ENCODE measurements at places on chromosomes 5 and 9. TPM values are rescaled to one million over a fixed set of nuclear protein-coding genes. Genes with fewer than 3 reads are reported as not detected.

GRCh38 chr9:135991771-135992170 lies 30.6 kb upstream of the UBAC1 start:
- no peak for DNase-seq

The SPATA31A3 gene
- not detected for total RNA-seq

- no peak for DNase-seq
These were observed 666.6 kb downstream of the SEMA5A start for GRCh38 chr5:8879248-8879647.

DNA sequence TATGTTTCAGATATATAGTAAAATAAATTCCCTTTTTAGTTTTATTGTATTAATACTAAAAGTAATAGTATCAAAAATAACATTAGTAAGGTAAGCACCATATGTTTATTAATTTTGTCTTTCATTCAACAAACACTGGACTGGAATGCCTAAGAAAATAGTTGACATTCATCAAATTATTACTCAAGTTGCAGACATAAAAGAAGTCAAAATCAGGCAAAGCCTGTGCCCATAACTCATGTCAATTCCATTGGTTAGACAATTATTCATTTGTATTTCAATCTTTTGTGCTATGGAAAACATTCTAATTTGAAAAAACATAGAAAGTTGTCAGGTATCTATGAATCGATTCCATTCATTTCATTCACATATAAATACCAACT lies 158.9 kb downstream of the CEMIP2 start:
- DNase-seq = no peak

DNA sequence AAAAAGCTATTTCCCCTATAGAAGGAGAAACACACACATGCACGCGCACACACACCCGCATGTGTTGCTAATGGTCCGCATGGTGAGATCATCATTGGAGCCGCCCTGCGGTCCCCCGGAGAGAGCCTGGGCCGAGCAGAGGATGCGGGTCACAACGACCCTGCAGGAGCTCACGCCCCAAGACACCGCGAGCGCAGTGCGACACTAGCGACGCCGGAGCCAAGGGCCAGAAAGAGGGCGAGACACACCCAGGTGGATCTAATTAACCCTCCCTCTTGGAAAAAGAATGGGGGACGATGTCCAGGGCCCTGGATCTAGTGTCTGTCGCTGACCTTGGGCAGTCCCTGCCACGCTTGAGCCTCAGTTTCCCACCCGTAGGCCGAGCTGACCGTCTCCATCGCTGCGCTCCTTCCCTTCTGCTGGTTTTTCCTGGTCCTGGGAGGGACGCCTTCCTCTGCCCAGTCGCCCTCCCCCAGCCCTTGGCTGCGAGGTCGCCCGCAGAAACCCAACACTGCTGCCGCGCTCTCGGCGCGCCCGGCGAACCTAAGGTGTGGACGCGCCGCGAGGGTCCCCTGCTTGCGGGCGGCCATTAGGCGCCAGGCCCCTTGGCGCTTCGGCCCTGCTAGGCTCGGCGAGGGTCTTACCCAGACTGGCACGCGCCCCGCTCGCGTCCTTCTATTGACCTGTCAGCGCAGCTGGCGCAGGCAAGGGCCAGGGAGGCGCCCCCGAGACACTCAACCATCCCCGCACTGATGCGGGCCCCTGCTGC lies 47.5 kb upstream of the RNF20 start:
- DNase-seq = peak; percentile 41

Measured in left ventricle myocardium inferior (tissue), 1 donor.